ENCODE measurements at places on chromosomes 13 and 19.

- DNase-seq = no peak
Measured at GRCh38 chr19:46489445-46490272, 6.0 kb downstream of the PNMA8B start.

DNA sequence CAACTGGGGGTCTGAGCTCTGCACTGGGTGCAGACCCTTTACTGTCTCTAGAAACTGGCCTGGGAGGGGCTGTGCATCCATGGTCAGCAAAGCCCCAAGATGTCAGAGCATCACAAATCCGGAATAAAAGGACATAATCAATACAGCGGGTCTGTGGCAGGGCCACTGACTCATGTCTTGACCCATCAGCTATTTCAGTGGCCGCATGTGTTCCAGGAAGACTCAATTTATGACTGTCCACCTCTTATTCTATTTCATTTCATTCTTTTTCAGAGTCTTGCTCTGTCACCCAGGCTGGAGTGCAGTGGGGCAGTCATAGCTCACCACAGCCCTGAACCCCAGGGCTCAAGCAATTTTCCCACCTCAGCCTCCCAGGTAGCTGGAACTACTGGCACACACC is 53.2 kb downstream of the PEX11G start:
- DNase-seq = no peak

DNA sequence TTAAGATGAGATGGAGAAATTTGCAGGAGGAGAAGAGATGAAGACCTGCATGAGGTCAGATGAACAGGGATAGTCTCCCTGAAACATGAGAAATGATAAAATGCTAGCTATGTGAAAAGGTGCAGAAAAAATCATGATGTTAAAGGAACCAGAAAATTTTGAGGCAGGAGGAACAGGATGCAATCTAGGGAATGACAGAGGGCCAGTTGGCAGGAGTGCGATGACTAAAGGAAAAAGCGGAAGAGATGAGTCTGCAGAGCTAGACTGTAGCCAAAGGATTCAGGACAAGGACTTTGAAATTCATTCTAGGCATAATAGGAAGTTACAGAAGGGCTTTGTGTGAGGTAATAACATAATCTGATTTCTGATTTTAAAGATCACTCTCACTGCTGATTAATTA is 77.9 kb downstream of the TRPC4 start:
- no peak for DNase-seq

DNA sequence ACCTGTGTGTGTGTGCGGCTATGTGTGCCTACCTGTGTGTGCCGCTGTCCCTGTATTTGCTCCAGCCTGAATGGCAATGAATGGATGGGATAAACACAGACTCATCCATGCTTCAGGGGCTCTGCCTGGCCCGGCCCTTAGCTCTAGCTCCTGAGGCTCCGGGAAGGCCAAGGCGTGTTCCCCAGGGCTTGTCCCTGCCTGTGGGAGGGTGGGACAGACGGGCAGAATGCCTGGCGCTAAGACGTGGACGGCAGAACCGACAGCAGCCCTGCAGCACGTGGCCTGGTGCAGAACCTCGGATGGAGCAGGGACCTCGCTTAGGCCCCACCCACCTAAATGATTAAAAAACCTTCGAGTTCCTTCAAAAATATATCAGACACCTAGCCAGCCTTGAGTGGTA is 57.8 kb upstream of the C13orf46 start:
- no peak for DNase-seq

DNA sequence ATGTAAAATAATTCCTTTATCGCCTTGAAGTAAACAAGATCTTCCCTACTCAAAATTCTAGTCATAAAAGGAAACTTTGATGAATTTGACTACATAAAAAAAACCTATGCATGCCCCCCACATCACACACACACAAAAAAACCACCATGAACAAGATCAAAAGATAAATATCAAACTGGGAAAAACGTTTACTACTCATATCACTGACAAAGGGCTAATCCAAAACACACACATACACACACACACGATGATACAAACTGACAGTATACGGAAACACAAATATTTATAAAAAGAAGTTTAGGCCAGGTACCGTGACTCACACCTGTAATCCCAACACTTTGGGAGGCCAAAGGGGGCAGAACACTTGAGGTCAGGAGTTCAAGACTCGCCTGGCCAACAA is 61.9 kb downstream of the TSC22D1 start:
- no peak for DNase-seq
